ENCODE measurements at places on chromosomes 16 and 17.
A peak's percentile ranks its signal among the peaks of the same experiment; 100 is the strongest.

DNA sequence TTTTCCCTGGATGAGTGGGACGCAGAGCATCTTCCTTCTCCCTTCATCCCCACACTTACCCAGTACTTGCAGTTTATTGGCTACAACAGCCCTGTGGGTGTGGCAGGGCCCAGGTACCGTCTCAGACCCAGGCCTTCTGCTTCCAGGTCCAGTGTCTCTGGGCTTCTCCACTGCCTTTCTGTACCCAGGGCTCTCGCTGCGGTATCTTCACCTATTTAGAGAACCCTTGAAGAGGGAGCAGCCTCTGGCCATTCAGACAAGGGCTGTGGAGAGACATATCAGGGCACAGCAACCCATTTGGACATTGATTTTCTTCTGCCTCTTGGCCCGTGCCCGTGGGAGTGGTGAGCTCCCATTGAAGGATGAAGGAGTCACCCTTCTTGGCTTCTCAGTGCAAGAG is 17.3 kb downstream of the TBX4 start:
- DNase-seq = no peak

DNA sequence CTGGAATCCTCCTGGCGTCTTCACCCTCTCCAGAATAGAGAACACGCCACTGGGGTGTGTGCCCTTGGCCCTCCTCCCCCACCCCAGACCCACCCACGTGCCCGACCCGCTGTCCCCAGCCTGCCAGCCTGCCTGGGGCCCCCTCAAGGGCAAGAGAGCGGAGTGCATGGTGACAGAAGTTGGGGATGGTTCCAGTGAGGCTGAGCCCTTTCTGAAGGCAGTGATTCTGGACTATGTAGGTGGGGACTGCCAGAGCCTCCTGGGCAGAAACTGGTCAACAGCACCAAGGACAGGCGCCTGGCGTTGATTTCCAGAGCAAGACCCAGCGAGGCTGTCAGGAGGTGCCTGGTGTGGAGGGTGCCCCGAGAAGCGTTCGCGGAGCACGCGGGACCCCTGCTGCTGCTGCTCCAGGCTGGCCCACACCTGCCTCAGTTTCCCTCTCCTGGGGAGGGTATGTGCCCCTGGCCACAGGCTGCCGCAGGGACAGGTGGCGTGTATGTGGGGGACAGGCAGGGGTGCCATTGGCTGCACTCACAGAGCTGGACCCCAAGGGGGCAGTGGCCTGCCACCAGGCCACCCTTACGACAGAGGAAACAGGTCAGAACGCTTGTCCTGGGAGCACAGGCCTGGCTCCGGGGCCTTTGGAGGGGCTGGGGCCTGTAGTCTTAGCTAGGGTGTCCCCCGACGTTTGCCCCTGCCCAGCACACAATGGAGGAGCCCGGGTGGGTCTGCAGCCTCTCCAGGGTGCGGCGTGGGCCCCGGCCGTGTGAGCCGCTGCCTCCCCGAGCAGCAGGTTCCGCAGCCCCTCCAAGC is 1.2 kb downstream of the SSTR5 start:
- DNase-seq = no peak

GRCh38 chr17:82407255-82407654 is 10.9 kb upstream of the HEXD start:
- DNase-seq = no peak

DNA sequence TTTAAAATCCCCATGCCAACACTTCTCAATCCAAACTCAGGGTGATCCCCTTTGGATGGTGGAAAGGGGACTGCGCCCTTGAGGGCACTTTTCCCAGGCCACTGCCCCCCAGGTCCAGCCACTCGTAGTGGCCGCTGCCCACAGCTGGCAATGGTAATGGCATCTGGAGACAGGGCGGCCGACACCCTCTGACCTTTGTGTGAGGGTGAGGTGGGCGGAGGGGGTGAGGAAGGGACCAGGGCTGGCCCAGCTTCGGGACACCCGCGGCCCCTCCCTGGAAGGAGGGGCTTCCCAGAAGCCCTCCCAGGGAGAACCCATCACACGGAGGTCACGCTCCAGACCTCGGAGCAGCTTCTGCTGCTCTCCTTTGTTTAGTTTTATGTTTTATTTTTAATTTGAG is 289.7 kb downstream of the FOXL1 start:
- DNase-seq = no peak

DNA sequence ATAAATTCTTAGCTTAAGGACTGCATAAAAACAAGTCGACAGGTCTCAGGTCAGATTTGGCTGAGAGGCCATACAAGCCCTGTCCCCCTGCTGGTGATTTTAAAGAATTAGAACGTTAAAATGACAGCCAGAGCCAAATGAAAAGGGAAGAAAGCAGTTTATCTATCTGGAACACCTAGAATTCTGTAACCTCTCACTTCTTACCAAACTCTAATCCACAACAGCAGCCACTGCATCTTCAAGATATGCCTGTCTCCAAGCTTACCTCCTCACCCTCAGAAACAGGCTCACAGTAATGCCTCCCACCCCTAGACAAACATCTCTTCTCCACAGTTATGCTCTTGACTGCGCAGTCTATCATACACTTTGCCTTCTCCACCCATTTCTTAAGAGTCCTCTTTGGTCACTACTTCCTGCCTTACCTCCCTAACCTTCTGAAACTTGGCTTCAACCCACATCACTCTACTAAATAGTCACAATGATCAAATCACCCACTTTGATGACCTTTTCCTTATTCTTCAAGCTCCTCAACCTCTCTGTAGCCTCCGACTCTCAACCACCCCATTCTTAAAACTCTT is 14.2 kb downstream of the ANKFY1 start:
- no peak for DNase-seq

- no peak for DNase-seq
These were observed 22.5 kb downstream of the STAT5A start for GRCh38 chr17:42310787-42311215.

DNA sequence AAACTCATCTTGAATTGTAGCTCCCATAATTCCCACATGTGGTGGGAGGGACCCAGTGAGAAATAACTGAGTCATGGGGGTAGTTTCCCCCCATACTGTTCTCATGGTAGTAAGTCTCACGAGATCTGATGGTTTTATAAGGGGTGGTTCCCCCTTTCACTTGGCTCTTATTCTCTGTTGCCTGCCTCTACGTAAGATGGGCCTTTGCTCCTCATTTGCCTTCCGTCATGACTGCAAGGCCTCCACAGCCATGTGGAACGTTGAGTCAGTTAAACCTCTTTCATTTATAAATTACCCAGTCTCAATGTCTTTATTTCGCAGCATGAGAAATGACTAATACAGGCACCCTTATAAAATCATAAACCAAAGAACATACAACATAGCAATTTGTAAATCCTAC is 79.0 kb downstream of the XYLT1 start:
- DNase-seq = no peak

GRCh38 chr16:88601313-88602036 is 31.3 kb downstream of the ZC3H18 start:
- DNase-seq = no peak

GRCh38 chr16:52318302-52319009 is 228.5 kb downstream of the TOX3 start:
- no peak for DNase-seq

GRCh38 chr17:42857389-42857788 is 6.4 kb downstream of the AOC3 start:
- no peak for DNase-seq

- no peak for DNase-seq
These were observed 11.2 kb downstream of the CD300LB start for GRCh38 chr17:74520016-74520434.

GRCh38 chr16:47150067-47150466 is 6.3 kb upstream of the NETO2 start:
- DNase-seq = peak; percentile 43

GRCh38 chr17:32927724-32928585 is at the start of gene TMEM98:
TSS of gene TMEM98 (plus strand) at chr17:32928153. CDS start at chr17:32931529, 3,376 bp downstream.
- DNase-seq = no peak

DNA sequence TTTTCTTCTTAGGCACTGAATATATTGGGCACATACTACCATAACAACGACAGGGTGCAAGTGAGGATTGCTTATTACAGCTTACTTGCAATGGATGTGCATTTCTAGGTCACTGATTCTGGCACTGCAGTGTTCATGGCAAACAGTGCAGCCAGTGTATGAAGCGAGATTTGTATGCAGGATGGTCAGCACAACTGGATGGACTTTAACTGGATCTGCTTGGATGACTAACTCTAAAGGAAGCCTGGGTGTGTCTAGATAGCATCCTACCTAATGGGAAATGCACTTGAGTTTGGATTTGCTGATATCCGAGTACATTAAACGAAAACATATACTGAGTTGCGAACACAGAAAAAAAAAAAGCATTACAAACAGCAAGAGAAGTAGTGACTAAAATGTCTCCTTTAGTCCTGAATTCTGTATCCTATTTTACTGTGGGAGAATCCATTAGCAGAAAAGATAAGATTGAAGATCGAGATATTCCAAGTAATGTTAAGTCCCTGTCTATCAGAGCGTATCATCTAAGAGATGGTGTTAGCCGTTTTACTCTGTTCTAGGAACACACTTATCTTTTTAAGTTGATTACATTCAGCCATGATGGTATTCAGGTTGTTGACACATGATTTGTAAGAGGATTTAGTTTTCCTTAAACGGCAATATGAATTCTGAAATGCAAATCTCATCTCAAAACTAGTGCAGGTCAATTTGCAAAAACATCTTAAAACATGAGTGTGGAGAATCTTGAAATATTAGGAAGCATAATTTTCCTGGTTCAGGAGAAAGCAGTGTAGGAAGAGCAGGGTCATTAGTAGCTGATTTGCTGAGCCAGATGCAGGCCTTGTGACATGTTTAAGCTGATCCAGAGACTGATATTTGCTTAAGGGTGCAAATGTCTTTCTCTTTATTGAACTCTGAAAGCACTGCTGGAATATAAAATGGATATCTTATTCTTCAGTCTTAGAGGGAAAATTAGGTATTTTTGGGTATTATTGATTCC is 142.6 kb upstream of the CPHXL start:
- no peak for DNase-seq

DNA sequence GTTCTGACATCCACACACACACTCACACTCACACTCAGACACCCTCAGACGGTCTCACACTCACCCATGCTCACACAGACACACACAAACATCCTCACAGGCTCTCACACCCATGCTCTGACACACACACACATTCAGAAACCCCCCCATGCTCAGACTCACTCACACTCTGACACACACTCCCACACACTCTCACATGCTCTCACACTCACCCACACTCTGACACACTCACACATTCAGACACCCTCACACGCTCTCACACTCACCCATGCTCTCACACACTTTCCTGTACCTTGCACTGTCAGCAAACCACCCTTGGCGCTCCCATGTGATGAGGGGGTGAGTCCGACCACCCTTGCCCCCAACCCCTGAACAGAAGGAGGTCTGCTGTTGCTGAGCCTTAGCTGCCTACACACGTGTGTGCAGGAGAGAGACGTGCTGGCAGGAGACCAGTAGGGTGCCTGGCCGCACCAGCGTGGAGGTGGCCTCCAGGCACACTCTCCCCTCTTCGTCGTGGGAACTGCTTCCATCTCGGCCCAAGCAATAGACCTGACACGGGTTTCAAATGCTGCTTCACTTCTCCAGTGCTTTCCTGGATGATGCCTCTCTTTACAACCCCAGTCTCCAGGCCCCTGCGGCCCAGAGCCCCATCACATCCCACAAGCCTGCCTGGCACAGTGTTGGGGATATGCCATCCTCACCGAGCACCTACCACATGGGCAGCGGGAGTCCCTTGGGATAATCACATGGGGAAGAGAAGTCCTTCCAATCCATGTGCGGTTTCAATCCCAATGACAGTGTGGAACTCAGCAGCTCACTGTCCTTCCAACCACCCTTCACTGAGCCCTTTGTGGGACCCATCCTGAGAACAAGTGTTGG is 267.8 kb upstream of the FOXF1 start:
- DNase-seq = no peak

DNA sequence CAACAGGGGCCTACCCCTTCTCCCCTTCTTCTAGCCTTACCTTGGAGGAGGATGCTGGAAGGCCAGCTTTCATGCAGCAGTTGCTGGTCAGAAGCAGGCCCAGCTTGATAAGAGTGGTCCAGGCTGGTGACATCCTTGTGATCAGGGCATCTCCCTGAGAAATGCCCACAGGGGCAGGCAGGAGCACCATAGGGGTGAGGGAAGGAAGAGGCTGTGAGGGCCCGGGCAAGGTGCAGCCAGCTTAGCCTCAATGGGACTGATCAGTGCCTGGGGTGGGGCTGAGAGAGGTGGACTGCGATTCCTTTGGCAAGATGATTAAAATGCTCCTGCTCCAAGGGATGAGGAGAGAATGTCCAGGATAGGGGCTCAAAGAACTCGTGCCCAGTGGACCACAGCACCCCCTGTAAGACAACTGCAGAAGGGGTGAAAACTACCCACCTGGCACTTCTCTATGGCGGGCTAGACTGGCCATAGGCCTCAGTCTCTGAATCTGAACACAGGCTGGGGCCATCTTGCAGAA is 9.5 kb upstream of the GALK1 start:
- DNase-seq = no peak

DNA sequence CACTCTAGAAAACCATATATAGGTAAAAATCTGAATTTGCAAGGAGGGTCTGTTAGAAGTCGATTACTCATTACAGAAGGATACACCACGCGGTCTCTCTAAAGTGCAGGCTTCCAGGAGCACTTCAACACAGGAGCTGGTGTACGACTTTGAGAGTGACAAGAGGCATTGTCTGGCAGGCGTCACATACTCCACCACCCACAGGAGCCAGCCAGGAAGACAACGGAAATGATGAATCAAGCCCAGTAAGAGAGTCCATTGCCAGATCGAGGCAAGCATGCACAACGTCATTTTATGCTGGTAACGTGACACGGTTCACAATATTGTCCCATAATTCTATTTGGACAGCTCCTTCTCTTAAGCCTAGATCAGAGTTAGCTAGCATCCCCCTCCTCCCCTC is 15.0 kb upstream of the CACNG4 start:
- no peak for DNase-seq

GRCh38 chr16:1078579-1079021 is 6.1 kb downstream of the SSTR5 start:
- DNase-seq = no peak

- DNase-seq = no peak
These were observed 287.9 kb downstream of the SHISA9 start for GRCh38 chr16:13189250-13189649.

- DNase-seq = no peak
These were observed 5.3 kb downstream of the ST3GAL2 start for GRCh38 chr16:70433458-70434103.

DNA sequence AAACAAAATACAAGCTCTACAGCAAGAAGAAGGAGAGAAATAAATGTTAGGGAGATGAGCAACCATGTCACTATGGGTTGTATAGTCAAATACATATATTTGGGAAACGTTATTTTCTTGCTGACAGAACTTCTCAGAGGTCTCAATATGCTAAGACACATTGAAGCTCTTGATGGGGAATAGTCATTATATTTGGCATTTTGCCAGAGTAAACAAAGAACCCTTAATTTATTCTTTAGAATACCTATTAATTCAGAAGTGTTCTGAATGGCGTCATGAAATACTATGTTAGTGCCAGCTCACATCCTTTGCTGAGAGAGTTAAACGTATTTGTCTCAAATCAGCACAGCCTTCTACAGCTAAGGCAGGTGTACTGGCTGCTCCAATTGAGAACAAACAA is 458.9 kb downstream of the CDH13 start:
- no peak for DNase-seq

DNA sequence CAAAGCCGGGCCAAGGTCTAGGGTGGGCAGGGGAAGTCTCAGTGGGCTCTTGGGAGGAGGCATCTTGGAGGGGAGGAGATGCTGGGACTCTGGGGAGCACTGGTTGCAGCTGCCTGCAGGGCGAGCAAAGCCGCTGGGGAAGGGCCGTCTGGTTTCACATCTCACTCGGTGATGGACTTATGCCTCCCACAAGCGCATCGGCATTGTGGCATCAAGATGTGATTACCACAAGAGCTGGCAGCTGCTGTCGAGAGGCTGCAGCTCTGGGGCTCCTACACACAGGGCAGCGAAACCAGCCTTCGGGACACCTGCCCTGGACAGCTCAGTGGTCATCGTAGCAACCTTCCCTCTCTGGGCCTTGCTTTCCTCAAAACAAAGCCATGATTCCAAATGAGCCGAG is 3.1 kb upstream of the KCNJ12 start:
- no peak for DNase-seq
